ENCODE measurements at places on chromosomes 5 and 9.

- DNase-seq: no peak
Observed at GRCh38 chr9:135567311-135567710, 5.8 kb downstream of the PAEP start.

DNA sequence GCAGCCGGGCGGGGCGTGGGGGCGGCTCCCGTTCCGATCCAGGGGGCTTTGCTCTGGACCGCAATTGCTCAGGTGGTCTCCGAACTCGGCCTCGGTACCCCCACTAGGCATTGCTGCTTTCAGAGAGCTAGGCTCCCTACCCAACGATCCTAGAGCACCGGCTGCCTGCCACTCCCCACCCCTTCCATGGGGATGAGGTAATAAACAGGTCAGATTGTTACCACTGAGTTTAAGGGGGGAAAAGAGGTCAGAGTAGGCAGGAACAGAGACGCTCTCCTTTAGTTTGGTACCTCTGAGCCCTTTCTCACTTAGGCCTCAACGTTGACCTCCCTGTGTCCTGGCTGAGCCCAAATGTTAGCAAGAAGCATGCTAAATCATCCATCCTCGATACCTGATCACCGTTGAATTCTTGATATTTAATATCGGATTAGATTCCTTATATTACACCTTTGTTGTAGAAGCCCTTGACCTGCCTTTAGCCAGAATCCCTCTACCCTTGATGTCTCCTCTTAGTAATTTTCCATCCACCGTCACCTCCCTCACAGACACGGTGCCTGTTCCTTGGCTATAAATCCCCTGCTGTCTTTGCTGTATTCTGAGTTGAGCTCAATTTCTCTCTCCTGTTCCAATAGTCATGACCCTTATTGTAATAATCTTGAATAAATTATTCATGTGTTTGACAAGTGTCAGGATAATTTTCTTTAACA lies 588 bp upstream of the PLPP1 start:
- no peak for DNase-seq

DNA sequence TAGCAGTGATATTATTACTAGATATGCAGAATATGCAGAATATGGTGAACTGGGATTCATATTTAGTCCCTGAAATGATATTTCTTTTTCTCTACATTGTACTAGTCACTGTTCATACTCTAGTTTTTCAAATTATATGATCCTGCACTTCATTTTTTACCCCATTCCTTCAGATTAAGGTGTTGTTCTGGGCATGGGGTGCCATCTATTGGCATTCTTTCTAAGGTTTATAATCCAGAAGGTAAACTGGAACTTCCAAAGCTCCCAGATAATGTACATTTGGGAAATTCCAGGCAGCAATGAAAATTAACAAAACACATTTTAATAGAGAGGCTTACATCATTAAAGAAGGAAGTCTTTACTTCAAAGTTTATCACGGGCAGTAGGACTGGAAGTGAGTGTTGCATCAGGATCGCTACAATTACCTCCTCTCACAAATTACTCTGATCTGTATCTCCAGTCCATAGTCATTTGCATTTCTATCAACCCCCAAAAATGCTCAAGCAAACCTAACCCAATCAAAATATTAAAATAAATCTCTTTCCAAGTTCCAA lies 12.5 kb downstream of the RFX3 start:
- DNase-seq: no peak

GRCh38 chr9:135214054-135214640 lies 126.7 kb downstream of the OLFM1 start:
- DNase-seq: no peak

- DNase-seq: no peak
Observed at GRCh38 chr9:128835246-128836210, 5.9 kb upstream of the SPOUT1 start.

DNA sequence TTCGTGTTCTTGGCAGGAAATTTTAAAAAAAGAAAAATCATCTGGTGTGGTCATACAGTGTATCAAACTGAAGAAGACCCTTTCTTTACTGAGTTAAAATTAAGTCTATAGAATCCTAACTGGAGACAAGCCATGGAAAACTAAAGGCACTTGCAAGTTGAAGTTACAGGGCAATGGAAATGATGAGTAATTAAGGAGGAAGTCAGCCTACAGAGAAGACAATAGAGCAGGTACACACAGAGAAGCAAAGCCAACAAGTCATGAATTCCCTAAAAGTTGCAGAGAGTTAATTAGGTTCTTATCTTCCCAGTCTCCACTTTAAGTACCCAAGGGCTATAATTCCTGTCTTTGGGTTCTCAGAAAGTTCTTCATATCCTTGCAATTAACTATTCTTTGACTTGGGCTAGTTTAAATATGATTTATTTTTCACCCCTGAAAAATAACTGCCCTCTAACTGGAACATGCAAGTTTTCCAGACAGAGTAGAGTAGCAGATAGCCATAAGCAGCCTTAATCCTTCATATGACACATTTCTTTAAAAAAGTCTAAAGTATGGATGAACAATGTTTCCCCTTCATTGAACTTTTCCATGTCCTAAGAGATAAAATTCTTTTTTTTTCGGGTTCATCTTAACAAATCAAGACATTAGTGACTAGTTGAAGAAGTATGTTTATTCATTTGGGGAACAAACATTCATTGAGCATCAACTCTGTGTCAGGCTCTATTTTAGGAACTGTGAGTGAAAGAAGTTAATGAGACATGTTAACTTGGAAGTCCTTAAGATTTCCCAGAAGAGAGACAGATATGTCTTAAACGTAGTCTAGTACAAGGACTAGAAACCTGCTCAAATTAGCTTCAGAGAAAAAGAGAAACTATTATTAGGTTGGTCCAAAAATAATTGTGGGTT lies 5.2 kb upstream of the ITGA2 start:
- no peak for DNase-seq

DNA sequence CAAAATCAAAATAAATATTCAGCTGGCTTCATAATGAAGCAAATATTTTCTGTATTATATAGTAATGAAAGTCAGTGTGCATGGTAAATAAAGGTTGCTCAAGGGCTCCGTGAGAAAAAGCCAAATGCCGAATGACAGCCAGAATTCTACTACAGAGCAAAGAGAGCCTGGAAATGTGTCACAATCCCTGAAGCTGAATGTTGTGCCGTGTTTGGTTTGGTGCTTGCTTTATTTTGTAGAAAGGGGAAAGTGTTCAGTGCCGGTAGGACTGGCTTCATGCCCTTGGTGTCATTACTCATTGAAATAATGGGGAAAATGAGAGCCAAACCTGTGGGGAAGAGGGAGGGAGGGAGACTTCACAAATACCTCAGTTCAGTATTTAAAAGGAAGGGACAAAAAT lies 26.8 kb upstream of the ADAMTSL1 start:
- no peak for DNase-seq

DNA sequence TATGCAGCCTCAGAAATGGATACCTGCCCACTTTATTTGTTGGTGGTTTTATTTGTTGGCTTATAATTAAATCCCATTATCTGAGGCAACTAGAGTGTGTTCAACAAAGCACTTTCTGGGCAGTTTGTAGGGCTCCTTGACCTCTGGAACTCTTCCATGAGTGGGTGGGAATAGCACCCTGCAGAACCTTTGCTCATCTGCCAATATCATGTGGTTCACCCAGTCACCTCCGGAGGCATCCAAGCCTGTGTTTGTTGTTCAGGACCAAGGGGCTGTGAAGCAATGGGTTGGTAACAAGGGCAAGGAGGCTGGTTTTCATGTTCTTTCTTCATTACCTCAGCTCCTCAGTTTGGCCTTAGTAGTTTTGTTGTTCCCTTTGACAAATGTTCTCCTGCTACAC lies 314.0 kb downstream of the NDUFS4 start:
- no peak for DNase-seq

DNA sequence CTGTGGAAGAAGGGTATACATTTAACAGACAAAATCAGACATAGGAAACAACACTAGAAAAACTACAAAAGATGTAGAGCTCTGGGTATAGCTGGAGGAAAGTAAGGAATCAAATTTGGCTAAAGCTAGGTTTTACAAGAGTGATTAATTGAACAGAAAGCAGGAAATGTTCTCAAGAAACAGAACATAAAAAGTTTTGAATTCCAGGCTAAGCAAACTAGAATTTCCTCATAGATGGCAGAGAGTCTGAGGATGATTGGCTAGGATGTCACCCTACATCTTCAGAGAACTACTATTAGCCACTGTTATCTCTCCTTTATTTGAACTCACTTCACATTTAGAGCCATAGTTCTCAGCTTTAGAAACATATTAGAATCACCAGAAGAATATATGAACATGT lies 502.1 kb upstream of the PAPPA start:
- DNase-seq: no peak

- DNase-seq: no peak
Observed at GRCh38 chr5:74199436-74200210, 440.9 kb downstream of the ENC1 start.

DNA sequence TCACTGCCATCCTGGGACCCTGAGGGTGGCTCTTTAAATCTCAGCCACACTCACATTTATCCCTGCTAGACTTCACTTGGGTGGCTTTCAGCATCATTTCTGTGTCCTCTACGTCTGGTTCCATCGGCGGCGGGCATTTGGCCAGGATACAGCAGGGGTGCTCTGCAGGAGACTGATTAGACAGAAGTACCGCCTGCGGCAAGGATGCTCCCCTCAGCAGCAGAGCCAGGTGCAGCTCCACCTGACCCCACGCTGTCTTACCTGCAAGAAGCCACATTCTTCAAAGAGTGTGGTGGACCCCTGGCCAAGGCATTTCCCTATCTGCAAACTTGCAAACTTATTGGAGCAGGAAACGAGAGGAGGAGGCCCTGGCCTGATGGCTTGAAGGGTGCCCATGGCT lies 309.8 kb upstream of the IRX4 start:
- no peak for DNase-seq

DNA sequence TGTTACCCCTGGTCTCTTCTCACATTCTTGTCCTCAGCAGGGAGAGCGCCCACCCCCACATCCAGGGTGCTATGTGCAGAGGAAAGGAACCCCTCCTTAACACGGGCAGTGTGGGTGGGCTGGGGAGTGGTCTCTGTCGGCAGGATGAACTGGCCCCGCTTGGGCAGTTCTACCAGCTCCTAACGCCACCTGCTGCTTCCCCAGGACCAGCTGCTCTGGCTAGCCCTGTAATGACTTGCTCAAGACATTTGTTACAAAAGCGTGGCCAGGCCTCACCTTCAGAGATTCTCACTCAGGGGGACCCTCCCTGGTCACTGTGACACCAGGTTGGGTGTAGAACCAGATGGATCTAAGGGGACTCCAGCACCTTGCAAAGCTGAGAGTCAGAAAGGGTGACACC lies 82.4 kb downstream of the HMCN2 start:
- no peak for DNase-seq

DNA sequence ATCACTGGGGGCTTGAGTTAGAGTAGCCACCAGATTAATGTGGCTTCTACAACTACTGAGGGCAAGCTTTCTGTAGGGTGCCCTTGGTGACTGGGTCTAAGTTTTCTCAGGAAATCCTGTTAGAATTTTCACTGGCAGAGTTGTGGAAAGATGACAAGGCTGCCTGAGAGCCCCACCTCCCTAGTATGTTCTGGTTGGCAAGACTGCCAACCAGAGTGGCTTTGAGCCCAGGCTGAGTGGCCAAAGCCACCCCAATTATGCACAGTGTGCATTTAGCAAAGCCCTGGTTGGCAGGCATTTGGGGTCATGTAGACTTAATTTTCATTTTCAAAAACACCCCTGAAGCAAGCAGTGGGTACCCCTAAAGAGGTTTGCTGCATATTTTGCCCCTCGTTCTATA lies 136.7 kb upstream of the HAPLN1 start:
- no peak for DNase-seq

DNA sequence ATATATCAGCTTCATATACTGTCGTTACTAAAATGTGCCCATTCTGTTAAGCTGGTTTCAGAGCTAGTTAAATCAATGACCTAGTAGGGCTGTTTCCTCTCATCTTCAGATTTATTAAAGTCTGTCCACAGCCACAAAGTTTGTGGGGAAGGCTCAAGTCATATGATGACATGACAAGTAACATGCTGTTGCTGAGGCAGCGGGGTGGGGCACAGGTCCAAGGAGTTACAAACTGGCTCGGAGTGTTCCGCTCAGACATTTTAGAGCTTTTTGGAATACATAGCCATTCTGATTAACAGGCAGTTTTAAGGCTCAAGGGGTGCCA lies 2.7 kb upstream of the ANP32B start:
- DNase-seq: no peak

DNA sequence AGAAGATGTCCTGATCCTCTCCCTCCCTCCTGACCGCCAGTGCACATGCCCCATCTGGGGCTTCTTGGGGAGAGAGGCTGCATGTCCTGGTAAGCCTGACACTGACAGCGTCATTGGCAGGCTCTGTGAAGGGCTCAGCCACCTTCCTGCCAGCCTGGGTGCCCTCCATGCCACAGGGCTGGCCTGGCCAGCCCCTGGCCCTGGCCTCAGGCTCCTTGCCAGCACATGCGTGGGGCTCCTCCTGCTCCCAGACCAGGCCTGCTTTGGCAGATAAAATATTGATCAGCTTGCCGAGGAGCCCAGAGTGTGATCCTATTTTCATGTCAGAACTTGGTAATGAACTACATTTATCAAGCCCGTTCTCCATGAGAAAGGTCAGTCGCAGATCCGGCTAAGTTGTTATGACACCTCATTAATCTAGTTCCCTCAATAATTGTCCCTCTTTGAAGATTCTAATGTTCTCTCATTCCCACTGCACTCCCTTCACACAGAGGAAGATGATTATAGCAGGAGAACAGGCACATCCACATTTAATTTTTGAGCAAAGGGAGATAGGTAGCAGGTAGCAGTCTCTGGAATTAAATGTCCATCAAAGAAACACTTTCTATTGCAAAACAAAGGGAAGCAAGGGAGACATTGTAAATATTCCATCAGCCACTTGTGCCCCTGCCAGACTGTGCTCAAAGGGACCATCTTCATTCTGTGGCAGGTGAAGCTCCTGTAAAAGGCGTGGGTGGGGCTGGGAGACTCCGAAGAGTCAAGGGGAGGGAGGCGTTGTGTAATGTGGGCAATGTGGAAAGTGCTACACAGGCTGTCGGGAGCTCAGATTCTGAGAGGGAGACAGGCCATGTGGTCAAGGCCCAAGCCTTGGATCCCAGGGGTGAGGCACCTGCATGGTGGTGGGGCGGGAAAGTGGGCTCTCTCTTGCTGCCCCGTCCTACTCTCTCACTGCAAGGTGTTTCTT lies 272.0 kb downstream of the HSPA4 start:
- no peak for DNase-seq

DNA sequence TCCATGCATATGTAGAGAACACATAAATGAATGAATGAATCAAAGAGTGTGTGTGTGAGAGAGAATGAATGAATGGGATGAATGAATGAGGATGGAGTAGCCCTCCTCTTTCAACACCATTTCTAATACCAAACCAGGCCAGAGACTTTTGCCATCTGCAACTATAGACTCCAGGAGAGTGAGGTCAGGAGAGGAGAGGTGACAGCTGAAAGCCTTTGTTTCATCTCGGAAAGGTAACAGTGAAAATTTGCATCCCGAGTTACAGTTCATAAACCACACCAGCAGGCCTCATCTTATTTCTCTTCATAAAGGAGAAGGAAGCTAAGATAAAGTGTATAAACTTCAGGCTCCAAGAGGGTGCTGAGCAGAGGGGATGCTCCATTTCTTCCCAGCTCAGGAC lies 255.3 kb upstream of the KLF4 start:
- no peak for DNase-seq
